ENCODE measurements at places on chromosomes 5 and 9. TPM values are rescaled to one million over a fixed set of nuclear protein-coding genes. Genes with fewer than 3 reads are reported as not detected.

Gene AK8
- 1.9 TPM for total RNA-seq

Gene C5orf63
- 9.4 TPM for total RNA-seq

Gene CEMIP2
- total RNA-seq: 398 TPM

Gene PGGT1B
- total RNA-seq: 53.9 TPM

Gene PCDHGB4
- 10.5 TPM for total RNA-seq

Gene RGS3
- total RNA-seq: 67.4 TPM

Data from mammary epithelial cell (primary cell).